ENCODE measurements at places on chromosomes 3 and 15. TPM values are rescaled to one million over a fixed set of nuclear protein-coding genes. Genes with fewer than 3 reads are reported as not detected.

Gene CPA3
- 1.1 TPM for total RNA-seq

Gene CTSH
- total RNA-seq = 9.6 TPM

Gene GATA2
- total RNA-seq = 6.2 TPM

Gene PLSCR5
- not detected for total RNA-seq

Measured in CD4-positive, CD25-positive, alpha-beta regulatory T cell (primary cell).